Diencephalon (tissue), 1 donor: ENCODE measurements at places on chromosomes 6 and 20. TPM values are rescaled to one million over a fixed set of nuclear protein-coding genes. Genes with fewer than 3 reads are reported as not detected.

The RPS21 gene
- total RNA-seq: 1,117 TPM

The TMEM170B gene
- 67.8 TPM for total RNA-seq

The ZNF334 gene
- 16.1 TPM for total RNA-seq

The ECT2L gene
- 1.2 TPM for total RNA-seq
